ENCODE measurements at places on chromosomes 12 and 14.

DNA sequence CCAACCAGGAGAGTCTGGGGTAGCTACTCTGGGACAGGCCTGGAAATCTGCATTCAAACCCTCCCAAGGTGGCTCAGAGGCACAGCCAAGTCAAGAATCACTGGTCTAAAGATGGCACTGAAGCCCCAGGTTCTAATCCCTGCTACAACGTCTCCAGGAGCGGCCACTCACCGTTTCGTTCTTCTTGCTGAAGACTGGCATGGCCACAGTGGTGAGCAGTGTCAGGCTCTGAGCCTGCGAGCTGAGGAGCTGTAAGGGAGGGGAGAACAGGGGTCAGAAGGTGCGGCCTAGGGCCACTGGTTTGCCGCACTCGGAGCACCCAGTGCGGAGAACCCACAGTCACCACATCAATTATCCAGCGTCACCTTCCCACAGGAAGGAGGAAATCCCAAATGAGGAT lies 38.8 kb downstream of the CACNA2D4 start:
- no peak for DNase-seq

DNA sequence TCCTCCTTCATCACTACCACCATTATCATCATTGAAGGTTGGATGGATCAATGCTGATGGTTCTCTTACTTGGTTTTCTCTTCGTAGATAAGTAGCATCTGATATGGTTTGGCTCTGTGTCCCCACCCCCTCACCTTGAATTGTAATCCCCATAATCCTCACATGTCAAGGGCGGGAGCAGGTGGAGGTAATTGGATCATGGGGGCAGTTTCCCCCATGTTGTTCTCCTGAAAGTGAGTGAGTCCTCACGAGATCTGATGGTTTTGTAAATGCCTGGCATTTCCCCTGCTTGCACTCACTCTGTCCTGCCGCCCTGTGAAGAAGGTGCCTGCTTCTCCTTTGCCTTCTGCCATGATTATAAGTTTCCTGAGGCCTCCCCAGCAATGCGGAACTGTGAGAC lies 172.4 kb upstream of the PWP1 start:
- DNase-seq = no peak

GRCh38 chr14:54353266-54353665 lies 43.5 kb upstream of the CDKN3 start:
- DNase-seq = no peak

DNA sequence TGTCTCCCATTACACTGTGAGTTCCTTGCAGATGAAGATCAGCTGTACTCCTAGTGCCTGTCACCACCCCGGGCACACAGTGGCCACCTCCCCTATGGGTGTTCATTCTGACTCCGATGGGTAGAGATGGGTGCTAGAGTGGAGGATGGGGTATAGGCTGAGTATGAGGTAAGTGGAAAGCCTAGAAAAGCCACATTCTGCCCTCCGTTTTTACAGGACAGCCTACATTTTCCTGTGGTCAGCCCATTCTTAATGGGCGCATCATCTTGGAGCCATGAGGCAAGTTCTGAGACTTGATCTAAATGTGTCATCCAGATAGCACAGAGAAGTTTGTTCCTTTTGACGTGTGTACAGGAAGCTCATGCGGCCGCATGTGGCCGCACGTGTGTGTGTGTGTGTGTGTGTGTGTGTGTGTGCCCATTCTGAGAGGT lies 166.7 kb upstream of the HIF1A start:
- DNase-seq = no peak

DNA sequence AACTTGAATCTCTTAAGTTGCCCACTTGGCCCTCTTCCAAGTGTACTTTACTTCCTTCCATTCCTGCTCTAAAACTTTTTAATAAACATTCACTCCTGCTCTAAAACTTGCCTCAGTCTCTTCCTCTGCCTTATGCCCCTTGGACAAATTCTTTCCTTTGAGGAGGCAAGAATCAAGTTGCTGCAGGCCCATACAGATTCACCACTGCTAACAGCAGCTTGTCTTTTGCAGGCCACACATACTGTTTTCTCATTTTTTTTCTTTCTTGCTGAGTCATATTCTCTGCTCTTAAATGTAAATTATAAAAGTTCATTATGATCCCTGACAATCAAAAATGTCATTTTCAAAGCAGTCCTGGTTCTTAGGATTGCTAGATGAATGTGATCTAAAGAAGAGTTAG lies 1820.8 kb upstream of the FLRT2 start:
- DNase-seq = no peak

DNA sequence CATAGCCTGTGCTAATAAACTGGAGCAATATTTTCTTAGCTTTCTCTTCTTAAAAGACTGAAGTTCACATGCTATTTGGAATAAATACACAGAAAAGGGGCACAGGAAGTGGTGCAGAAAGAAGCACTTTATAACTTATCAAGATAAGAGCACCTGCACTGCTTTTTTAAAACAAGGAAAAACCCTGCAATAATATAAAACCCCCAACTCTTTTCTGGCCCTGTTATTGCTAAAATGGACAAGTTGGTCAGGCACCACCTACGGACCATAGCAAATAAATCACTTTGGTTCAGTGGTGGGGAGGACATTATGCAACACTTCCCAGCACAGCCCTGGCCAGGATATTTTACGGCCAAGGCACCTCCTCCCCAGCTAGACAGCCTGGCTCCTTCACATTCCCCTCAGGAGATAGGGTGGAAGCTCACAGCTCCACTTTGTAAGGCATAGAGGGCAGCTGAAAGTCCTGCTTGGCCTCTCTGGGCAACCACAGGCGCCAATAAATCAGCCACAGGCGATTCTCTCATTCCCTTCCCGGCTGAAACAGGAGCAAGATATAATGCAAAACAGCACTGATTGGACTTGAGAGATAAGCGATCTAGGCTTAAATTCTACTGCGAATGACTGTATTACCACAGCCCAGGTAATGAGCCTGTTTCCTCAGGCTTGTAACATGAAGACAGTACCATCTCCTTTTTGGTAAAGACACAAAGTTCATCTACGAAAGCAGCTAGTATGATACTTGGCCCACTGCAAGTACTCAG lies 2.0 kb downstream of the ZBTB25 start:
- DNase-seq = no peak

- DNase-seq = no peak
Observed at GRCh38 chr14:65879248-65880009, 466.9 kb downstream of the FUT8 start.

DNA sequence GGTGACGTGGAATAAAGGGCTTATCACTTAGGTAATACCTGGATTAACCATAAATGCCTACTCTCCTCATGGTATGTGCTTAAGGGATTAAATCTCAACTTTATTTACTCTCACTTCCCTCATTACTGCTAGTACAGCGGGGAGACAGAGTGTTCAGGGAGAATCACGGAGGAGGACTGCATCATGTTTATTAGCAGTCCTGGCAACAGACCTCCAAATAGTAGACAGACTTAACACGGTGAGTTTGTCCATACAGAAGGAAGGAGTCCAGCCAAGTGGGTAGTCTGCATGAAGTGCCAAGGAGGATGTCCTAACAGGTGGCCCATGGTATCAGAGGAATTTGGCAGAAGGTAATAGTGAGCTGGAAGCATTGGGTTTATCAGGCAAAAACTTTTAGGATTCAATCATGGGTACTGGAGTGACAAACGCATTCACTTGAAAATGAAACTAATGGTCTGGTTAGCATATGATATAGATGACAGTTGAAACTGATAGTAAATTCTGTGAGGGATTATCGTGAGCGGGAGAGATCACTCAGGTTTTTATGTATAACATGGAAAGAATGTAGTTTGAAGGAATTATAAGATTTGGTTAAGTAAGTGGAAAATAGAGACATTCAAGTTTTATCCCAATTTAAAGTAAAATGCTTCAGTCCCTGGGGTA lies 471.8 kb downstream of the TMEM117 start:
- no peak for DNase-seq

DNA sequence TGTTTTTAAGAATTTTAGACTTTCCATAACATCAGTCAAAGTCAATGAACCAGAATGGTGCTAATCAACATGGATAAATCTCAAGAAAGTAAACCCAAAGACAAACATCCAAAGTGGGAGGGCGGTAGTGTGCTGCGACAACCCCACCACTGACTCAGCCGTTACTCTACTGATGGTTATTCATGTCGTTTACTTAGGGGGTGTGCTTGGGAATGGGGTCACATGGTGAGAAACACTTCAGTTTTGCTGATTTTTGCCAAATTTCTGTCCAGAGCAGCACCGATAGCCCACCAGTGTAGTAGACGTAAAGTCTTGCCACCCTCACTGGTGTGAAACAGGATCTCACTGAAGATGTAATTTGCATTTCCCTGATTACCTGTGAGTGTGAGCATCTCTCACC lies 99.9 kb downstream of the ADGRD1 start:
- no peak for DNase-seq

DNA sequence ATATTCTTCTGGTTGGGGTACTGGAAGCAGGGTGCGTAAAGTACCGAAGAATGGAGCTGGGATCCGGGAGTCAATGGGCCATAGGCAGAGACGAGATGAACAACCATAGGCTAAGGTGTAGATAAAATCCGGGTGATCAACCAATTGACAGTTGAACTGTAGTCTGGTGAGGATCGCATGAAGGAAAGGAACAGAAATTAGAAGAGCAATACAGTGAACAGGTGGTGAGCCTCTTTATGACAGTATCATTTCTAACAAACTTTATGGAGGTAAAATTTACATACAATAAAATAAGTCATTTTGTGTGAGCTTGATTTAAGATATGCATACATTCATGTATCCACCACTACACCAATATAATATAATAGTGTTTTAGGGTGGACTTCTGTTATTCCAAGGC lies 13.9 kb upstream of the HIF1A start:
- DNase-seq = no peak

DNA sequence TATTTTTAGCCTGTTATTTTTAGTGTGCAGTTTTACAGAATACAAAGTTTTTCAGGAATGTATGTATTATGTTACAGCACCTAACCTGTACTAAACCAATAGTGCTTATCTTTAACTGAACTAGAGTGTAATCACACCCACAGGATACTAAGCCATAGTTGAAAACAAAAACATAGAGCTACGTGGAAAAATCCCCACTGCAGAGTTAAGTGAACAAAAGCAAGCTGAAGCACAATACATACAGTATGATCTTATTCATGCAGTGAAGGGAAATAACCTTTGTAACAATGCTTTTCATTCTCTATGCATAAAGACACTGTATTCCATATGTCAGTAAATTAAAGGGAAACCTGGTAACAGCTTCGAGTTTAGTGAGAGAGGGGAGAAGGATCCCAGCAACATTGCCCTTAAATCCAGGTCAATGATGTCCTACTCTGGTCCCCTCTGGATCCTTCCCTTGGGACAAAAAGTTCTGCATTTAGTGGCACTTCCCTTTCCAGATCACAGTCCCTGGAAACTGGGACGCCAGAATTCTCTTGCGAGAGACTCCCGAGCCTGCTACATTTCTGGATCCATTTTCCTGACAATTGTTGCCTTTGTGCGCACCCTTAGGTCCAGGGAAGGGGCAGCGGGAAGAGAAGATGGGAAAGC lies 121.3 kb upstream of the CCND2 start:
- DNase-seq = no peak

- no peak for DNase-seq
Observed at GRCh38 chr14:79248126-79248525, 963.2 kb downstream of the DIO2 start.
